H54 (cell line): ENCODE measurements at places on chromosomes 7 and 10.

- no peak for DNase-seq
These were observed 97.6 kb downstream of the ZMIZ1 start for GRCh38 chr10:79166312-79166721.

- DNase-seq = no peak
These were observed 38.8 kb upstream of the CFAP46 start for GRCh38 chr10:132981173-132981555.

DNA sequence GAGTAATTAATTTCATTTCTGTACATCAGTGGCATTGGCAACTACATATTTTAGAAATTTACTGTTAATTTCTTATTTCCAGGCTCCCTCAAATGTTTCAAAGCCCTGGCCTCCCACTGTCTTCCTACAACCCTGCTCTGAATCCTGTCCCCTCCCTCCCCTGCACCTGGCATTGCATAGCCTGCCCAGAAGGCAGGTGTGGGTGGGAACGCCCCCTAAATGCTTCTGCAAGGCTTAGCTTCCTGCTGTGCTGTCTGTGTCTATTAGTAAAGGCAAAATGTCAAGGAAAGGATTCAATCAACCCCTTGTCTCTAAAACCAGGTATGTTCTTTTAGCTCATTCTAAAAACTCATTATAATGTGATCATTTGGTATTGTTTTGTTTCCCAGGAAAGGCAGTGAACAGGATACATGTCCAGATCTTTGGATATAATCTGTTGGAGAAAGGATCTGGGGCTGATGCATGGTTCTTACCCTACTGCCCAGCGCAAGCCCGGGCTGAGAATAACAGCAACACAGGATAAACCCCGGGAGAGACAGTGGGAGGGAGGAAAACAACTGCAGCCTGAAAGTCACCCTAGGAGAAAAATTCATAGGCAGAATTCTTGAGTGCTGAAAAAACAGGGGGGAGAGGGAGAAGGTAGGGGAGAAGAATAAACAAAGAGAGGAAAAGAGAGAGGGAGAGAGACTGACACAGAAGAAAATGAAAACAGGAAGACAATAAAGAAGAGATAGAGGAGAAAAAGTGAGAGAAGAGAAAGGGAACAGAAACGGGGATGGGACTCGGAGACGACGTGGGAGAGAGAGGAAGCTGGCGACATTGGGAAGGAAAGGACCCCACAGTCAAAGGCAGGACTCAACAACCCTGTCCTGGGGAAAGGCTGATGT is 589 bp downstream of the ZNF488 start:
- DNase-seq = no peak

DNA sequence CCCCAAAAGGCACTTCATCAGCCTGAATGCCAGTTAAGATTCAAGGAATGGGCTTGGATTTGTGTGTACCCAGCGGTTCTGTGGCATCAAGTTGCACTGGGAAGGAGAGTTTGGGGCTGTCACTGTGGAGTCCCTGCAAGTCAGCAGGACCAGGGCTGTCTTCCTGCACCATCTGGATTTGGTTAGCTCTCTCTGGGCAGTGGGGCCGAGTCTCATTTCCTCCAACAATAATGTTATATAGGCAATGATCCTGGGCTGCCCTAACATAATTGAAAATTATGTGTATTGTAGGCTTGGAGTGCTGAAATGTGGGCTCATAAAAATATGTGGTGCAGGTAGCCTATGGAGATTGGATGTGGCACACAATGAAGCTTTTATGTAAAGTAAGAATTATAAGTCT is 87.2 kb downstream of the TCF7L2 start:
- no peak for DNase-seq

DNA sequence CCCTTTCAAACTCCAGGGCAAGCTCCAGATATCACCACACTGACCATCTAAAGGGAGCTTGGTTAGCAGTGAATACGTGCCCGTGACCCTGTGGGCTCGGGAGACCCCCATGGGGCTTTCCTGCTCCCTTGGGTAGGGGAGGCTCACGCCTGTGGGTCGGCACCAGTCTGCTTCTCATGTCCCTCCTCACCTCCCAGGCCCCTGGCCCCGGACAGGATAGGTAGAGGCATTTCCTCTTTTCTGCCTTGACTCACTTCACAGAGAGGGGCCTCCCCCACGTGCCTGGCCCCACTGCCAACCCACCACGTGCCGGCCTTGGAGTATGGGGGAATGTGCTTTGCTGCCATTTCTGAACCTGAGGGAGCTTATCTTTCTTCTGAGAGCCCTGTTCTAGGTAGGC is 131.3 kb upstream of the FAM20C start:
- DNase-seq = no peak

- DNase-seq = no peak
These were observed 1.5 kb upstream of the CCDC3 start for GRCh38 chr10:13003004-13003403.

DNA sequence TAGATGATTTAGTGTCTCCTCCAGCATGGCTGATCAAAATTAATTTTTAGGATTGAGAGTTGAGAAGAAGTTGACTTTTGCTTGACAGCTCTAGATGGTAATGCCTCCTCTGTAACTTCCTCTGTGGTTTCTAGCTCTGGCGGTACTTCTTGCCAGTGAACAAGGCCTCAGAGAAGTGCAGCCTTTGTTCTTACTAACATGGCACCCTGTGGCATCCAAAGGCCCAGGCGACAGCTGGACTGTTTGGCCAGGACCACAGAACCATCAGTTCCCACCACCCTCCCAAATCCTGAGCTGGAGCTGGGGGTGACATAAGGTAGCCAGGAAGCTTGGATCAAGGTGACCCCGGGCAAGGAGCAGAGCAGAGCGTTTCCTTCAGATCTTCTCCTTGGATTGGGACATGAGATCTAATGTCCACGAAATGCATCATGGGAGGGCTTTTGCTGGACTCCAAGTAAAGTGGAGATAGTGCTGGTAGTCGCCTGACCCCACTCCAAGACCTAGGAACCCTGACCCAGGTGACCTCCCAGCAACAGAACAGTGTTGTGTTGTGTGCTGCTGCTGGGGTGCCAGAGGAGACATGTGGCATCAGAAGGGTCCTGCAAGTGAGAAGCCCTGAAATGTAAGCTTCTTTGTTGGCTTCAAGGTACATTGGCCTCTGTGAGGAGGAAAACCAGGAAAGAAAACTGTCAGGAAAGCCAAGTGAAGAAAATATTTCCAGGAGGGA is 41.8 kb downstream of the APBB1IP start:
- no peak for DNase-seq

GRCh38 chr7:25988640-25989039 is 163.4 kb upstream of the NFE2L3 start:
- no peak for DNase-seq

- peak; percentile 71 for DNase-seq
These were observed 82.5 kb downstream of the ZNF467 start for GRCh38 chr7:149690688-149691446.

DNA sequence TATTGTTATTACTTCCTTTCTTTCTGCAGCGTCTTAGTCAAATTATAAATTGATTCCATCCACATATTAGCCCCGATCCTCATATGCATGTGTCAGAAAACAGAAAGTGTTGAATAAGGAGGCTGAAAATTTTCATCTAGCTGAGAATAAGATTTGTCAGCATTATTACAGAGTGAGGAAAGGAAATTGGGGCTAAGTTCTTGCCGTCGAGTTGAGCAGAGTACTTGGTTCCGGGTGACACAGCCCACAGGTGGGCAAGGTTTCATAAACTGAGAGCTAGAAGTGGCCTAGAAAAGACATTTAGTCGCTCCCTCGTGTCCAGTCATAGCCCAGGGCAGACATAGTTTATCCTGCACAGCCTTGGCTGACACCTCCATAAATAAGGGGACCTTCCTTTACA is 461.7 kb upstream of the GALNT17 start:
- DNase-seq = no peak

GRCh38 chr10:33412653-33413361 is 78.3 kb upstream of the NRP1 start:
- DNase-seq = peak; percentile 54
